CD4-positive, alpha-beta T cell treated with Interleukin-6 for 4 hours (primary cell): ENCODE measurements at places on chromosomes 12 and 14.

GRCh38 chr12:57896115-57896433 is 45.3 kb upstream of the ATP23 start:
- no peak for DNase-seq

- no peak for DNase-seq
Observed at GRCh38 chr12:102232036-102232435, 34.4 kb upstream of the PMCH start.

GRCh38 chr12:31736472-31736871 is 7.7 kb upstream of the AMN1 start:
- DNase-seq: peak; percentile 82

DNA sequence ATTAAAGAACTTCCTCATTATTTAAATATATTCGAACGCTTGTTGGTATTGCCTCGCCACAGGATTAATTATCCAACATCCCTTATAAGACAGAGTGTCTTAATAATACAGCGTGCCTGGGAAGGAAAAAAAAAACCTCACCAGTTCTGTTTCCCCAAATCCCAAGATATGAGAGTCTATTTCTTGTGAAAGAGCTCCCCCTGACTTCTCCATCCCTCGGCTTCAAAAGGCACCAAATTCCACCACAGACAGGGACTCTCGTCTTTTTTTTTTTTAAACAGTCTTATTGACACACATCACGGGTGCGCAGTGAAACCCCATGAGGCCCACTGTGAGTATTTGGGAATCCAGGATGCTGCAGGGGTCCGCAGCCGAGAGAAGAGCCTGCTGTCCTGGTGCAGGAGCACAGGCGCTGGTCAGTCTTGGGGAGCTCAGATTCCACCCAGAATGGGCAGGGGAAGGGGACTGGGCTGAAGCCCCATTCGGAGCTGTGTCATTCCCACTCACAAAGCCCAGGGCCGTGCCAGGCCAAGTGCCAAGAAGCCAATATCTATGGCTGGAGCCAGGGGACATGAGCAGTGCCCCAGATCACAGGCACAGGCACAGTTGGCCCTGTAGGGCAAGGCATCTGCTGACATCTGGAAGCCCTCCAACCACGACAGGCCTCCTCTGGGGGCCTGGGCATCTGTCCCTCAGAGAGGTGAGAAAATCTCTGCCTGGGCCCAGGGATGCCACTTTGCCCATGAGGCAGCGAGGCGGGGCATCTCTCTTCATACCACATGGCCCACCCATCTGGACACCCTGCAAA is 71.9 kb downstream of the BCL11B start:
- no peak for DNase-seq

- DNase-seq: no peak
Observed at GRCh38 chr14:26597589-26598080, at the start of gene NOVA1. Gene NOVA1 (minus strand): TSS chr14:26598033. CDS start chr14:26597436, 597 bp downstream.

DNA sequence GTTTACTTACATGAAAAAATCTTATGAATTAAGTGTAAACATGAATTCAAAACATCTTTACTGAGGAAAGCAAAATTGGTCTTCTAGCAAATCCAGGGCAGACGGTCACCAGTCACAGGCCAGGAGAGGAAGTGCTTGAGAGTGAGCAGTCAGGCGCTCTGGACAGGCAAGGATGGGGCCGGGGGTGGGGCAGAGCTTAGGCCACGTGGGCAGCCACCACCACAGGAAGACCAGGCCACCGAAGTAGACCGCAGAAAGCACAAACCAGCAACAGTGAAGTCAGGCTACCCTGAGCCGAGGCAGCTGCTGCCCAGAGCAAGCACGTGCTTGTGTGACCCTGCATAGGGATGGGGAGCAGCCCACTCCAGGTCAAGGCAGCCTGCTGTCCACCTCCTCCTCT is 33.5 kb downstream of the SLC6A12 start:
- no peak for DNase-seq

GRCh38 chr14:89011355-89012281 is 187.2 kb downstream of the TTC8 start:
- no peak for DNase-seq

DNA sequence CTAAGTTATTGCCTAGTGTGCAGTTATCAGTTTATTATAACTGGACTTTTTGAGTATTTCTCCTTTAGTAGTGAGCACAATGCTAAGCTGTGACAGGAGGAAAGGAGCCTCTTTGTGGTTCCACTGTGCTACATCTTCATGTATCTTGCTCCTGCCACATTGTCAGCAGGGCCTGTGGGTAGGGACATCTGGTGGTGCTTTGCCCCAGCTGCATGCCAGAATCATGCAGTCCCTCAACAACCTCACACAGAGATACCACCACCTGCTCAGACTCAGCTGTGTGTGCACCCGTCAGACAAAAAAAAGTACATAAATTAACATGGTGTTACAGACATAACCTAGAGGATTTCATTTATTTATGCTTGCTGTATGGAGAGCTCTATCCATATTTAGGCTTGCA is 51.1 kb downstream of the MIS18BP1 start:
- DNase-seq: no peak

DNA sequence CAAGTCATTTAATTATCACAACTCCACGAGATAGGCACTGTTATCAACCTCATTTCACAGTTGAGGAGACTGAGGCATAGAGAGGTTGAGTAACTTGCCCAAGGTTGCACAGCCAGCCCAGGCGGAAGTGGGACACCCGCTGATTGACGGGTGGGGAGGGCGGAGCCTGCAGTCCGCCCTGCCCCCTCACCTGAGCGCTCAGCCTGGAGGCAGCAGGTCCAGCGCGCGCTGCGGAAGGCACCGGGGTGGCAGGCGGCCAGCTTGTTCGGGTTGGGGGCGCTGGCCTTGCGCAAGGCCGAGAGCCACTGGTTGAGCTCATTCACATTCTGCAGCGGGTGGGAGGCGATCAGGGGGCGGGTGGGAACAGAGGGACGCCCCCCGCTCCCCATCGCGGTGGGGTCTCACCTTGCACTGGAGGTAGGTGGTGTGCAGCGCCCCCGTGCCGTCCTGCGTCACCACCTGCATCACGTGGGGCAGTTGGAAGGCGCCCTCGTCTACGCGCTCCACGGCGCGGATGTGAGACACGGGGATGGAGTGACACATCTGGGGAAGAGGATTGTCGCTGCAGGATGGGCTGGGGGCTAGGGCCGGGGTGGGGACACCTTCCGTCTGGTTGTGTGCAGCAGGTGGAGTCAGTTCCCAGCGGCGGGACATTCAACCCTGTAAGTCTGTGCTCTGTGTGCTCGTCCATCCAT is 31.7 kb downstream of the RASAL1 start:
- DNase-seq: peak; percentile 81

DNA sequence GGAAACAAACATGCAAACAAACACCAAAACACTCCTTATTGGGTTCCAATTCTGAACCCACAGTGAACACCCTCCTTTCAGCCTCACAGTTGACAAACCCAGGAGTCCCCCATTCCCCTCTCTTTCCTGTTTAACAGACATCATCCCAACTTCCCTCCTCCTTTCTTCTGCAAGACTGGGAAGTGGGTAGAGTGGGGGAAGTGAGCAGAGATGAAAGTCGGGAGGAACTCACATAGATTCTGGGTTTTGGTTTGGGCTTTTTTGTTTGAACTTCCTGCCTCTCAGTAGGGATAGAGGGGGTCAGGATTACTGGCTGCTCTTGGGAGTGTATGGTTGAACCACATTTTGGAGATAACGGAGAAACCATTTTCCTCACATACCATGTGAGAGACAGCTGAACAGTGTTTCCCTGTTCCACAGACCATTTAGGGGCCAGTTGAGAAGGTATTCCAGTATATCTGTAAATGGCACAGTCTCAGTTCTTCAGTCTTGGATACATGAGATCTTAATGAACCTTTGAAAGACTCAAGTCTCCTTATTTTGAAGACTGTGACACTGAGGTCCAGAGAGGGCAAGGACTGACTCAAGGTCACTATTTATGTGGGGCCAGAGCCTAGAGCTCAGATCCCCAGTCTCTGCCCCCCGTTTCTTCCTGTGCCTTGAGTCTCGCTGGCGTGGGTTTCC is 3.9 kb upstream of the GPR84 start:
- DNase-seq: no peak

DNA sequence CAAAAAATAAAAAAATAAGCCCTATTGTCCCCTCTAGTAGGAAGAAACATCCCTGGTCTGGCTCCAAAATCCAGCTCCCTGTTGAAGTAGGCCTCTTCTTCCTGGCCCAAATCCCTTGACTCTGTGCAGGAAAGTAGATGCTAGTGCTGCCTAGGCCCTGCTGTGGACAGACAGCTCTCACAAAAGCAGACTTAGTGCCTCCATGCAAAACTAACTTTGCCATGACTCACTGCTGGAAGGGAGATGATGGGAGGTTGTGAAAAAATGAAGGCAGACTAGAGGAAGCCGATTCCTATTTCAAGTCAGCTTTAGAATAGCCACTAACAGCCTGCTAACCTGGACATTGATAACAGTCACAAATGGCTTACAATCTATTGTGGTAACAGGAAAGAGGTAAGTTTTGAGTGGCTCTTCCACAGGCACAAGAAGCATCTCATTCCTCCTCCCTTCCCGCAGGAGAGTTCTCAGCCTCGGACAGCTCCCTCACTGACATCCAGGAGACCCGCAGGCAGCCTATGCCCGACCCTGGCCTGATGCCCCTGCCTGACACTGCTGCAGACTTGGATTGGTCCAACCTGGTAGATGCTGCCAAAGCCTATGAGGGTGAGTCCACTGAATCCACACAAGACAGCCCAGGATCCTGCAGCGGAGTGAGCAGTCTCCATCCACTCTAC is 198.9 kb upstream of the RGS6 start:
- DNase-seq: no peak

- no peak for DNase-seq
Observed at GRCh38 chr12:74401966-74402365, 135.7 kb upstream of the ATXN7L3B start.

GRCh38 chr12:97835541-97835940 is 372.9 kb downstream of the RMST start:
- no peak for DNase-seq

- DNase-seq: no peak
Observed at GRCh38 chr12:40552868-40553267, 139.4 kb upstream of the CNTN1 start.

- DNase-seq: no peak
Observed at GRCh38 chr12:7868391-7868790, 4.3 kb downstream of the SLC2A14 start.

DNA sequence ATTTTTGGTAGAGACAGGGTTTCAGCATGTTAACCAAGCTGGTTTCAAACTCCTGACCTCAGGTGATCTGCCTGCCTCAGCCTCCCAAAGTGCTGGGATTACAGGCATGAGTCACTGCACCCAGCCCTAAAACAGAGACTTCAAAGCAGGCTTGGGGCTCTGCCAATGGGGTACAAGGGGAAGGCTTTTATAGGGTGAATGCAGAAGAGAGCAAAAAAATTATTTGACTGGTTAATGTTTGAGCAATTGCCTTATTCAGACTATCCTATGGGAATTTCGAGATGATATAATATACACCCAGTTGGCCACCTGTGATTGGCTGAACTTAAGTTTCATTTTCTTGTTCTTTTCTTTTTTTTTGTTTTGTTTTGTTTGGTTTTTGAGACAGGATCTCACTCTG is 31.5 kb upstream of the ACTN1 start:
- peak; percentile 60 for DNase-seq

- DNase-seq: no peak
Observed at GRCh38 chr14:79337761-79338160, 873.5 kb downstream of the DIO2 start.

GRCh38 chr12:113082486-113083148 is 26.1 kb downstream of the DTX1 start:
- no peak for DNase-seq

- no peak for DNase-seq
Observed at GRCh38 chr12:716506-716905, 35.9 kb upstream of the WNK1 start.

DNA sequence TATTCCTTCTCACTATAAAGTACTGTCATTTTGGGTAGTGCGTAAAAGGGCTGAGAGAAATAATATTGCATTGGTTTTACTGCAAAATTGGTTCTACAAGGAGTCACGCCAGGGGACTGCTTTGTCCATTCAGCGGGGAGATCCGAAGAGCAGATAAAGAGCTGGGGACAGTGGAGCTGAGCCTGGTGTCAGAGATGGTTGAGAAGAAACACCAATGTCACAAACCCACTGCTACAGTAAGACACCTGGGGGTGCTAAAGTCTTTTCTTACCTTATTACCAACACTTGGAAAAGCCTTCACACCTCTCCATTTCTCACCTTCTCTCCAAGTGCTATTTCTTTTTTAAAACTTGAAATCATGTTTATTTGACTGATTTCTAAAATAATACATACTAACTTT is 14.1 kb downstream of the IL31 start:
- DNase-seq: no peak

DNA sequence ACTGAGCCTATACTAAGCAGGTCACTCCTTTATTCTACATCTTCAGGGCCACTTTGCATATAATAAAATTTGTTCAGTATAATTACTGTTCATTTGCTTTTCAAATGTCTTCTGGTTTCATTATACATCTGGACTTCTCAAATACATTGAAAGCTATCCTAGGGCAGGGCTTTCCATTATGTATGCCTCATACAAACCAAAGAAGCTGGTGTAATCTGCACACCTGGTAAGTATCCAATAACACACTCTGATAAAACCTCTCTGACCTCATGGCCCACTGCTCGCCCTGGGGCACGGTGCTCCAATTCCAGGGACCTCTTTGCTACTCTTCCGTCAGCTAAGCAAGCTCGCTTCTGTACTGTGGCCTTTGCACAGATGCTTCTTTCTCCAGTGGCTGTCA is 21.9 kb upstream of the ISM2 start:
- DNase-seq: no peak

DNA sequence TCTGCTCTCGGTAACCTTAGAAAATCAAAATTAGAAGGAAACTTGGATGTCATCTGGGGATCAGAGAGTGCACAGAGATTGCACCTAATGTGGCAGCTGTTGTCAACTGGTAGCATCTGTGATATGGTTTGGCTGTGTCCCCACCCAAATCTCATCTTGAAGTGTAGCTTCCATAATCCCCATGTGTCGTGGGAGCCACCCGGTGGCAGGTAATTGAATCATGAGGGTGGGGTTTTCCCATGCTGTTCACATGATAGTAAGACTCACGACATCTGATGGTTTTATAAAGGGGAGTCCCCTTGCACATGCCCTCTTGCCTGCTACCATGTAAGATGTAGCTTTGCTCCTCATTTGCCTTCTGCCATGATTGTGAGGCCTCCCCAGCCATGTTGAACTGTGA is 127.7 kb upstream of the SRRM4 start:
- DNase-seq: no peak

DNA sequence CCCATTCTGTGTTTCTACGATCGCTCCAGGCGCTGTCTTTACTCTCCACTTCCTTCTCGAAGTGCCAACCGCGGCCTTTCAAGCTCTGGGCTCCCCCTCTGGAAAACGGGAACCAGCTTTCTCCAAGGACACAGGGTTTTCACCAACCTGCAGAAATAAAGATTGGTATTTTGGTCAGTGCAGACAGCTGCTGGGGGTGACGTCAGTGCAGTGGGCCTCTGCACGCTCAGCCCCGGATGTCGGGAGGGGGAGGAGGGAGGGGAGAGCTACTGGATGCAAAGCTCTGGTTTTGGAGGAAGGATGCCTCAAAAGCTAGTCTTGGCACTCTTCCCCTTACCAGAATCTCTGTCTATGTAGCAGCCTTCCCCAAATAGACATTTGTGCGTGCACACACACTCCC is 19.9 kb downstream of the HRK start:
- peak; percentile 47 for DNase-seq

GRCh38 chr12:2606186-2606910 is 188.4 kb upstream of the FKBP4 start:
- no peak for DNase-seq
